ENCODE measurements at places on chromosomes 4 and X.

- DNase-seq = no peak
Observed at GRCh38 chr4:138299881-138300280, 57.7 kb upstream of the SLC7A11 start.

DNA sequence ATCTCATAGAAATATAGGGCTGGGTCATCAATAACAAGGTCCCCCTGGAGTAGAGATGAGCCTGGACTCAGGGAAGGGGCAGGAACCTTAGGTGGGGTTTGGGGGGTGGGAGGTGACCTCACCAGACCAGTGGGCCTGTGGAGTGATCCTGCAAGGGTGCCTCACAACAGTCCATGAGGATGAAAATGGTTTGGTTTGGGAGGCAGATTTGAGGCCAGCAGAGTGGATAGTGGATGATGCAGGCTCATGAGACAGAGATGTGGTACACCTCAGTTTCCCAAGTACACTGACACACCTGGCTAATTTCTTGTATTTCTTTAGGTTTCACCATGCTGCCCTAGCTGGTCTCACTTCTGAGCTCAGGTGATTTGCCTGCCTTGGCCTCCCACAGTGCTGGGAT, 18.1 kb upstream of the TRIM60 start:
- no peak for DNase-seq

GRCh38 chr4:148934926-148935578, 492.8 kb upstream of the NR3C2 start:
- DNase-seq = no peak

DNA sequence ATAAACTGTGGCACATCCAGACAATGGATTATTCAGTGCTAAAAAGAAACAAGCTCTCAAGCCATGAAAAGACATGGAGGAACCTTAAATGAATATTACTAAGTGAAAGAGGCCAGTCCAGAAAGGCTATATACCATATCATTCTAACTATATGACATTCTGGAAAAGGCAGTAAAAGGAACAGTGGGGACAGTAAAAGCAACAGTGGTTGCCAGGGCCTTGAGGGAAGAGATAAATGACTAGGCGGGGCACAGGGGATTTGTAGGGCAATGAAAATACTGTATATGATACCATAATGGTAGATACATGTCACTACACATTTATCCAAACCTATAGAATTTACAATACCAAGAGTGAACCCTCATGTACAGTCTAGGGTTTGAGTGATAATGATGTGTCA, 115.3 kb downstream of the ATP8A1 start:
- DNase-seq = no peak

- DNase-seq = no peak
Observed at GRCh38 chr4:124803641-124804040, 91.1 kb upstream of the ANKRD50 start.

DNA sequence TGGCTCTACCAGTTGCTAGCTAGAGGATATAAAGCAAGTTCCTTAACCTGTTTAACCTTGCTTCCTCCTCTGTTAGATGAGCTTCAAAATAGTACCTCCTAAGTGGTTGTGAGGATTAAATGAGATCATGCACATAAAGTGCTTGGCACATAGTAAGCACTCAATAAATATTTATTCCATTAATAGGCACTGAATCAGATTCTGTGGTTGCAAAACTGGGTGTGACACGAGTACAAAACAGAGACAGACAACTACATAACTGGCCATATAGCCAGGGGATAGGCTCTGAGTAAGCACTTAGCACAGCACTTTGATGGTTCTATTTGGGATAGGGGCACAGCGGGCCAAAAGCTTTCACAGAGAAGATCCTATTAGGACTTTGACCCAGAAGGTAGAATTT, 150.3 kb downstream of the RELL1 start:
- no peak for DNase-seq

- DNase-seq = no peak
Observed at GRCh38 chr4:109969087-109969486, 56.4 kb downstream of the EGF start.

DNA sequence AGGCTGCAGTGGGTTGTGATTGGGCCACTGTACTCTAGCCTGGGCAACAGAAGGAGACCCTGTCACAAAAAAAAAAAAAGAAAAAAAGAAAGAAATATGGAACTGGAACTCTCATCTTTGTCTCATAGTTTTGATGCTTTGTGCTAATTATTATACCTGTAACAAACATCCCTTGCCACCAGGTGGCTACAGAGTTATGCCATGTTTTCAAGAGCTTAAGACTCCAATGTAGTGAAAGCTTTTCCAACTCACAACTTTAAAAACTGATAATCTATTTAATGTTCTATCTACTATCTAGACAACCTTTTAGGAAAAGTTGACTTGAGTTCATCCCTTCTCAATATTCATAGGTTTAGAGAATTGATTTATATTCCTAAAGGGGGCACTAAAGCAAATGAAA, 42.4 kb downstream of the HTR2C start:
- DNase-seq = no peak

GRCh38 chr4:186240848-186241491, 13.7 kb downstream of the KLKB1 start:
- DNase-seq = no peak

GRCh38 chr4:171981185-171981584, 168.0 kb downstream of the GALNTL6 start:
- DNase-seq = no peak

GRCh38 chr4:128540122-128540521, 252.5 kb upstream of the PGRMC2 start:
- no peak for DNase-seq

DNA sequence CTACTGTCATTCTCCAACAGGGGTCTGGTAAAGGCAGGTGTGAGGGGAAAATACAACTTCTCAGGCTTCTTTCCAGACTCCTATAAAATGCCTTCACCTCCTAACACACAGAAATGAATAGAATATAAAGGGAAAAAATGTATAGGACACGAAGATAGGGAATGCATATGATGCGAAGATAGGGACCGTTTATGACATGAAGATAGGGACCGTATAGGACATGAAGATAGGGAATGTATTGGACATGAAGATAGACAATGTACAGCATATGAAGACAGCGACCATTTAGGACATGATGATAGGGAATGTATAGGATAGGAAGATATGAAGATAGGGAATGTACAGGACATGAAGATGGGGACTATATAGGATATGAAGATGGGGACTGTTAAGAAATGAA, 10.5 kb downstream of the IRF2 start:
- DNase-seq = no peak

- no peak for DNase-seq
Observed at GRCh38 chr4:51851090-51851936, 8.4 kb downstream of the DCUN1D4 start.

DNA sequence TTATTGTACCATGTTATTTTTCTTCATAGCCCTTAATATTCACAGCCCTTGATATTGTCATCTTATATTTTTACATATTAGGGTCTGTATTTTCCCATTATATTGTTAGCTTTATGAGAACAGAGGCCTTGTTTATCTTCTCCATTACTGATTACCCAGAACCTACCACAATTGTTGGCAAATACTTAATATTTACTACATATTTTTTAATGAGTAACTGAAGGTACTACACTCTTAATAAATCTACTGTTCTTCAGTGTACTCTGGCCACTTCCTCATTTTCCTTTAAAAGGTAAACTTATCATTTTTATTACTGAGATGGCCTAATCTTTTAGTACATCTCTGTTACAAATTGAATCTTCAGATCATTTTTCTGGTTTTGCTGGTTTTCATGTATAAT, 133.5 kb downstream of the COL4A5 start:
- DNase-seq = no peak

DNA sequence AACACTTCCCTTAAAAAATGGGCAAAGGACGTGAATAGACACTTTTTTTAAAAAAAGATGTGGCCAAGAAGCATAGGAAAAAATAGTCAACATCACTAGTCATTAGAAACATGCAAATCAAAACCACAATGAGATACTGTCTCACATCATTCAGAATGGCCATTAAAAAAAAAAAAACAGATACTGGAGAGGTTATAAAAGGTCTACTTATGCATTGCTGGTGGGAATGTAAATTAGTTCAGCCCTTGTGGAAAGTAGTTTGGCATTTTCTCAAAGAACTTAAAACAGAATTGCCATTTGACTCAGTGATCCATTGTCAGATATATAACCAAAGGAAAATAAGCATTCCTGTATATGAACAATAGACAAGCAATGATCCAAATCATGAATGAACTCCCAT, 352.8 kb upstream of the EPHA5 start:
- DNase-seq = no peak

GRCh38 chrX:53262918-53263394, 18.4 kb downstream of the IQSEC2 start:
- DNase-seq = no peak

- DNase-seq = no peak
Observed at GRCh38 chrX:46959985-46960700, 47.9 kb downstream of the JADE3 start.

GRCh38 chr4:145840162-145840768, 98.4 kb downstream of the ZNF827 start:
- DNase-seq = no peak

GRCh38 chr4:140028676-140029517, 125.1 kb downstream of the MAML3 start:
- DNase-seq = no peak

GRCh38 chr4:141158219-141158618, 24.9 kb upstream of the RNF150 start:
- DNase-seq = no peak

- DNase-seq = no peak
Observed at GRCh38 chr4:180057299-180057721, 2185.9 kb upstream of the TENM3 start.

DNA sequence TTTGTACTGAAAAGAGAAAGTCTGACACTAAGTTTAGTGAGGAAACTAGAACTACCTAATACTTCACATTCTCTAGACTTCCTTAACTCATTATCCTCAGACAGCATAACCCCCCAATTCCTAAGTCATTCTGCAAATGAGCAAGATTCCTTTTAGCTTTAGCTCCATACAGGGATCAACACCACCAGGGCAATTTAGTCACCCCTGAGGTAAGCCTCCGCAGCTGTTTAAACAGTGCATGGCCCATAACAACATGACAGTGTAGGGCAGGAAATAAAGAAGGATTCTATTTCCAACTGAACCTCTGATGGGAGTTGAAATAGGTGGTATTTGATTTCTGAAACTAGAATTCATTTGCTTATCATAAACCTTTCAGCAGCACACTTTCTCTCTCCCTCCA, 112.8 kb upstream of the DKK2 start:
- no peak for DNase-seq

DNA sequence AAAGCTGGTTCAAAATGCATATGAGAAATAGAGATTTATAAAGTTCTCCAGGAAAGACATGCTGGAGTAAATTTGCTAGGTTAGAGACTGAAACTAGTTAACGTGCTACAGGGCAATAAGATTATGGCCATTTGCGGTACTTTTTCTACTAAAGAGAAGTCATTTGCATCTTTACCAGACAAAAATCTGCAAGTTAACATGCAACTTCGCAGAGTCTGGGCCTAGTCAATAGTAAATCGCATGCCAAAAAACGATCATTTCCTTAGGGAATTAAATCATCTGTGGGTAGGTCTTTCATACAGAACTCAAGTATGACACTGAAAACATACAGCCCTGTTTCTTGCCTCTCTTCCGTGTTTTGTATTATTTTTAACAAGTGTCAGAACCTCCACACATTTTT, 32.8 kb upstream of the REST start:
- no peak for DNase-seq

GRCh38 chrX:124085063-124085462, 123.6 kb downstream of the STAG2 start:
- DNase-seq = no peak

DNA sequence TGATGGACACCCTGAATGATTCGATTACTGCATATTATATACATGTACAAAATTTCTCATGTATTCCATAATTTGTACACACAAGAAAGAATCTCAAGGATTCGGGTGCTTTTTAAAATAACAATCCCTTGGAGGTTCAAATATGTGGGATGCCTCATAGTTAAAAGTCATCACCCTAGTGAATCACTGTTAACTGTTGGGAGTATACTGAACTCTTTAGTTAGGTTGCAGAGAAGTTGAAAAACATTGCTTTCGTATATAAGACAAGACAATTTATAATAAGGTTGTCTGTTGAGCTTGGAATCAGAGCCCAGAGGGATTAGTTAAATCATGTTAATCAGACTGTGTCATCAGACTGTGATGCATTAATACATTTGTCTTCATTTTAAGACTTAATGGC, 15.6 kb downstream of the DCK start:
- no peak for DNase-seq

DNA sequence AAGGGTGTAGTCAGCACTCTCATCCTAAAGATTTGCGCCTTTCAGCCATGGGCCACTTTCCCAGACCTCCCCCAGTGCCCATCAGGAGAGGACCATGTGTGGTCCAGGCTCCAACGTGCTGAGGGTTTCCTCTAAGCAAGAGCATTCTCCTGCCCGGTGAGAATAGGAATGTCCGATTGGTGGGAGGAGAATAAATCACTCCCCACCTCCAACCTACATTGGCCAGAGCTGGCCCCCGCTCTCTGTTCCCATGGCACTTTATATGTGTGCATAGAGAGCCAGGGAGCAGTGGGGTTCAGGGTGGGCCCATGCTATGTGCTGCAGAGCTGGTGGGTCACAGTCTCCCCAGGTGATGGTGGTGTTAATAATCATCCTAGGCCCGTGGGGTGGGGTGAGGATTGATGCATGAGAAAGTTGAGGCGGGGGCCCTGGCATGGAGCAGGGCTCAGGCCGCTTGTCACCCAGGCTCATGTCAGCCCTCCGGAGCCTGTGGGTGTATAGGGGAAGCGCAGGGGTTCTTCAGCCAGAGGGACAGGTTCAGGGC, 6.8 kb upstream of the SORCS2 start:
- no peak for DNase-seq

GRCh38 chr4:186764457-186764856, 40.8 kb upstream of the FAT1 start:
- DNase-seq = no peak

GRCh38 chr4:26194764-26195163, 126.0 kb upstream of the RBPJ start:
- DNase-seq = no peak

DNA sequence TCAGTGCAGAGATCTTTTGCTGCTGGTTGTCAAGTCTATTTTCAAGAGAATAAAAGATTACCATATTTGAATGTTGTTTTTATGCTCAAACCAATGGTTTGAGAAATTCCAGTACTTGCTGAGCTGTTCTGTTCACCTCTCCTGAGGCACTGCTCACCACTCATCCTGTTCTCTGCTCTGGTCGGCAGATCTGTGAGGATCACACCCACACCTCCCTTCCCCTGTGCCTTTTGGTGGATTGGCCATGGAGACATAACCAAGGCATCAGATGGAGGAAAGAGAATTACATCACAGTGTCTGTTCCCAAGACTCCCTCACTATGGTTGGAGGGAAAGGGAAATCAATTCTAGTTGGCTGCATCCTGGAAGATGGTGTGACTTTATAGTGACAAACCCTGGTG, 391.6 kb downstream of the ARHGAP24 start:
- no peak for DNase-seq

DNA sequence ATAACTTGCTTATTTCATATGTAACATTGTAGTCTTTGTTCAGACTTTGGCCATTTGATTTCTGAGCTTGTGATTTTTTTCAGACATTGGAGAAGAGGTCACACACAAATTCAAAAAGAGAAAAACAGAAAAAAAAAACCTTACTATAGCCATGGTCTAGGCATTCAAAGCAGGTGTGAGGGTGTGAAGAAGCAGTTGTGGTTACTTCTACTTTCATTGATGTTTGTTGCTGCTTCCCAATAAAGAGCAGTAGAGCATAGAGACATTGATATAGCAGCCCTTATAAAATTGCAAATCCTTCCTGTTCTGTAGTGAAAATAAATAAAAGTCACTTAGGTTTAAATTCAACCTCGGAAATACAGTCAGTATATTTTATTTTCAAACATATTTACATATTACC, 671.6 kb downstream of the GRXCR1 start:
- DNase-seq = no peak

- no peak for DNase-seq
Observed at GRCh38 chrX:151700581-151700980, 5.3 kb downstream of the PRRG3 start.
